Amniotic epithelial cell (primary cell): ENCODE measurements at places on chromosomes 5 and 9.

- no peak for DNase-seq
Observed at GRCh38 chr5:148836272-148837250, 10.2 kb downstream of the ADRB2 start.

- DNase-seq: peak; percentile 65
Observed at GRCh38 chr9:129989740-129990139, 53.2 kb downstream of the FNBP1 start.

- DNase-seq: no peak
Observed at GRCh38 chr9:109913461-109913810, 133.4 kb downstream of the PALM2AKAP2 start.

DNA sequence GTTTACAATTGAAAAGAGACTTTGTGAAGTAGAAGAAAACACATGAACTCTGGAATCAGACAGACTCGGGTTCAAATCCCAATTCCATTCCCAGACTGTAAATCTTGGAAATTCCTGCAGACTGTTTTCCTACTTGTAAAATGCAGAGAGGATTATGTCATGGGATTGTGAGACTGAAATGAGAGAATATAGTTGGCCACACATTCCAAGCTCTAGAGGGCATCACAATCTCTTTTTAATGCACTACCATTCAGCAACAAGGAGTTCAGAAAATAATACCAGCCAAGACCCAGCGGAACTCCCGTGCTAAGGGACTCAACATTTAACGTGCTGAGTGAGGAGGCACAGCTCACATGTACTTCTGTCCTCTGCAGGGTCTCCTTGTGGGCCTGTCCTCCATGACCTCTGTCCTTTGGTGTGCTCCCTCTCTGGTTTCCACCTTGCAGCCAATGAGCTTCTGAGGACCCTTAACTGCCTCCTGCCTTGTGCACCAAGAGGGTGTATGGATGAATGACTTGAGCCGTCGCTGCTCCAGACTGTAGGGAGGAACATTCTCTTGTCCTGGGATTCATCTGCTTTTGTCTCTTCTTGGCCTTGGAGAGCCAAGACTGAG is 263.5 kb downstream of the NTRK2 start:
- no peak for DNase-seq

DNA sequence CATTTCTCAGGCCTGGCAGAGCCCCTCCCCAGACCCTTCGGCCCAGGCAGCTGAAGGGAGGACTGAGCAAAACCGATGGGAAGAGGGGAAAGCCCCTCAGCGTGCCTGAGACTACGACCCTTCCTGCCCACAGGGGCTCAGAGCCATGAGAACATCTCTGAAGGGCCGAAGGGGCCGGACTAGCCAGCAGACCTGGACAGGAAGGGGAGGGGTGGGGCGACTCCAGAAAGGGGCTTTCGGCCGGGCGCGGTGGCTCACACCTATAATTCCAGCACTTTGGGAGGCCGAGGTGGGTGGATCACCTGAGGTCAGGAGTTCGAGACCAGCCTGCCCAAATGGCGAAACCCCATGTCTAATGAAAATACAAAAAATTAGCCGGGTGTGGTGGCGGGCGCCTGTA is 85.8 kb upstream of the PHYKPL start:
- no peak for DNase-seq

DNA sequence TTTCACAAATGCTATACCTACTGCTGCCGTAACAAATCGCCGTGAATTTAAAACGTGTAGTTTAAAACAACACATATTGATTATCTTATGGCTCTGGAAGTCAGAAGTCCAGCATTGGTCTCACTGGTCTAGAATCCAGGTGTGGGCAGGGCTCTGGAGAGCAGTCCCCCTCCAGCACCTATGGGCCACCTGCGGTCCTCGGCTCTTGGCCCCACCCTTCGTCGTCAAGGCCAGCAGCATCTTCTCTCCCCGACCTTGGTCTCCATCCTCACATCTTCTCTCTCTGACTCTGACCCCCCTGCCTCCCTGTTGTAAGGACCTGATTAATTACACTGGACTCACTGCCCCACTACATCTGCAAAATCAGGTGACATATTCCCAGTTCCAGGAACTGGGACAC is 106.4 kb upstream of the COL5A1 start:
- DNase-seq: no peak

GRCh38 chr5:175674731-175675346 is 17.0 kb downstream of the HRH2 start:
- DNase-seq: no peak

- peak; percentile 43 for DNase-seq
Observed at GRCh38 chr9:100426530-100427365, at the start of gene MSANTD3. MSANTD3 (plus strand) TSS chr9:100427143; CDS start chr9:100441939, 14,796 bp downstream.

DNA sequence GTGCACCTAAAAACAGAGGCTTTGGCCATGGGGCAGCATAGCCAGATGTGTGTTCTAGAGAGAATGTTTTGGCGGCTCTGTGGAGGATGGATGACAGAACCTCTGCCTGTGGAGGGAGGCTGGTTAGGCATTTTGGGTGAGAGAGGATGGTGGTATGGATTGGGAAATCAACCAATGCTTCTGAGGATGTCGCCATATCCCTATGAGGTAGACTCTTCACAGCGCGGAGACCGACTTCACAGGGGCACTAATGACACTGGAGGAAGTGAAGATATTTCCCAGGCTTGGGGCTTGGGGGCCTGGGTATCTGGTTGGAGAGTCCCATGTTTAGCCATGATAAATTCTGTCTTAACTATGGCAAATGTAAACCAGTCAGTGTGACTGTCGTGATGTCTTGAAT is 140.6 kb upstream of the KLF4 start:
- DNase-seq: no peak

DNA sequence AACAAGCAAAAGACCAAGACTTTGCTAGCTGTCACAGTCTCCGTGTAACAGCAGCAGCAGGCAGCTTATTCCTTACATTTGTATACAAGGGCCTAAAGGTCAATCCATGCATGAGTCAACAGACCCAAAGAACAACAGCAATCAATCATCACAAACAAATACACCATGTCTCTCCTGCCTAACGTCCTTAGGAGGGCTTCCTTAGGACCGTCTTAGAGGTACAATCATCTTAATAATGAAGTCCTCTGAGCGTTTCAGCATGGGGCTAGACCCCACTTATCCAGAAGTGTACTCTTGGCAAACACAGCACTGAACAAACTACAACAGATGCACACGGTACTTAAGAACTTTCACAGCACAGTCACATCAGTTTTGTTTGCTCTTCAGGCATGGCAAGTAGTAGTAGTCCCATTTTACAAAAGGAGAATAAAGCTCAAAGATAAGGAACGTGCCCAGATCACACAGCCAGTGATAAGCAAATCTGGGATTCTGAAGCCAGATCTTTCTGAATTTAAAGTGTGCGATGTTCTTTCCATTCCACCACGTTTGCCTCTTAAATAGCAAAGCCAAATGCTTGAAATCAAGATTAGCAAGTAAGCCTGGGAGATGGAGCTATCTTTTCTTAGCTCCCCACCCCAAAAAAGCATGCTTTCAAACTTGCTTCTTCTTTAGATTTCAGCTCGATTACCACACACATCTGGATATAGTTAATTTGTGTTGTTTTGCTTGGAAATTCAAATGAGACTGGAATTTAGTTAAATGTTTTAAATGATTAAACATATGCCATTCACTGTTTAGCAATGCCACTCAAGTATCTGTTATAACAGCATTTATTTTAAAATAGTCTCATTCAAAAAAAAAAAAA is 24.2 kb downstream of the PSMB7 start:
- DNase-seq: peak; percentile 79

- DNase-seq: no peak
Observed at GRCh38 chr9:77916820-77917219, 114.8 kb downstream of the GNAQ start.

GRCh38 chr5:58235299-58235698 is 224.6 kb downstream of the PLK2 start:
- DNase-seq: peak; percentile 91

- no peak for DNase-seq
Observed at GRCh38 chr5:42982107-42982622, 58.0 kb downstream of the ANXA2R start.

DNA sequence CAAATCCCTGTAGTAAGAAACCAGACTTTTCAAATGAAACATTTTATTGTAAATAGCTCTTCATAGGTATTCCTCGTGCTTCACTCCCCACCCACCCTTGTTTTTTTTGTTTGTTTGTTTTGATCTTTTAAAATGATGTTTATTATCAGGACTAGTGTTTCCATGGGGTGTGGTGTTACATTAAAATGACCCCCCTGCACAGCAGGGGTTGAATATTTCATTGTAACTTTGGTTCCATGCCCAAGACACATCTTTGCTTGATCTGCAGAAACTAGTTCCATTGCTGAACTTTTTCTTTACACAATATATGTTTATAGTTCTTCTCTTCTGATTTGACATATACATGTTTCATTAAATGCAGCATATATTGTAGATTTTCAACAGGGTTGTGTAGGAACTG is 81.3 kb upstream of the DPYSL3 start:
- no peak for DNase-seq

DNA sequence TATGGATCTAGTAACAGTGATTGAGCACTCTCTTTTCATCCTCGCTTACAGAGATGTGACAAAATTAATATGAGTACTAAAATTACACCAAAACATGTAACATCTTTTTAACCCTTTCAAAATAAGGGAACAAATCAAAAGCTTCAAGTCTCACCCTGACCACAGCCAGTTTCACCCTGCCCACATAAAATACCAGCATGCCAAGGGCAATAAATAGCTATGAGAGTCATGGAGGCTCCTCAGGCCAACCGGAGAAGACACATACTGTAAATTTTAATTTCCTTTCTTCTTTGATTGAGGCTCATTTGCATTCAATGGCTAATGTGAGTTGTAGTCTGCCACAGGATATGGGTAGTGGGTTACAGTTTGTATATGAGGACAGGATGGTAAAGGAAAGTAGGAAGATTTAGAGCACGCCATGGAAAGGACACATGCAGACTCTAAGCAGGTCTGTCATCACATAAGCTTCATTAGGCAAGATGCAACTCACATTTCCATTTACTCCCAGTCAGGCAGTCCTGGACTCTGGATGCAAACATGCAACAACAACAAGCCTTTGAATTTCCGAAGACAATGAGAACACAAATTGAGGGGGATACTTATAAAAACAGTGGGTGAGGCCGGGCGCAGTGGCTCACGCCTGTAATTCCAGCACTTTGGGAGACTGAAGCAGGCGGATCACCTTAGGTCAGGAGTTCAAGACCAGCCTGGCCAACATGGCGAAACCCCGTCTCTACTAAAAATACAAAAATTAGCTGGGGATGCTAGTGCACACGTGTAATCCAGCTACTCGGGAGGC is 11.3 kb downstream of the IL4 start:
- no peak for DNase-seq

DNA sequence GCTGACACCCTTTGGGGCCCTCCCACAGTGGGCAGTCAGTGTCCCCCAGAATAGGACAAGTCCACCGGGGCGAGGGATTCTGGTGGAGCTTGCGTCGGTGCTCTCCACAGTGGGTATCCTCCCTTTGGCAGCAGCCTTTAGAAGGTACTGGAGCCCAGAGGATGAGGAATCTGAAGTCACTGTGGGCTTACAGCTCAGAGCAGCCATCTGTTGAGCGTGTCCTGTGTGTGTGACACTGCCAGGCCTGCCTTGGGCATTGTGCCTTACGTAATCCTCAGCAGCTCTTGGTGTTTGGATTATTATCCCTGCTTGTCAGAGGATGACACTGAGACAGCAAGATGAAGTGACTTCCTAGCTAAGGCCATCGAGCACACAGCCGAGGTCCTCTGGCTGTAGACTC is 12.6 kb downstream of the URM1 start:
- no peak for DNase-seq

GRCh38 chr9:90296539-90296938 is 346.1 kb downstream of the DIRAS2 start:
- no peak for DNase-seq

- DNase-seq: no peak
Observed at GRCh38 chr5:164356790-164357189, 851.4 kb downstream of the MAT2B start.

- DNase-seq: peak; percentile 82
Observed at GRCh38 chr5:131305906-131306305, 42.1 kb downstream of the CDC42SE2 start.

- no peak for DNase-seq
Observed at GRCh38 chr5:133309166-133309795, 257.5 kb downstream of the HSPA4 start.

DNA sequence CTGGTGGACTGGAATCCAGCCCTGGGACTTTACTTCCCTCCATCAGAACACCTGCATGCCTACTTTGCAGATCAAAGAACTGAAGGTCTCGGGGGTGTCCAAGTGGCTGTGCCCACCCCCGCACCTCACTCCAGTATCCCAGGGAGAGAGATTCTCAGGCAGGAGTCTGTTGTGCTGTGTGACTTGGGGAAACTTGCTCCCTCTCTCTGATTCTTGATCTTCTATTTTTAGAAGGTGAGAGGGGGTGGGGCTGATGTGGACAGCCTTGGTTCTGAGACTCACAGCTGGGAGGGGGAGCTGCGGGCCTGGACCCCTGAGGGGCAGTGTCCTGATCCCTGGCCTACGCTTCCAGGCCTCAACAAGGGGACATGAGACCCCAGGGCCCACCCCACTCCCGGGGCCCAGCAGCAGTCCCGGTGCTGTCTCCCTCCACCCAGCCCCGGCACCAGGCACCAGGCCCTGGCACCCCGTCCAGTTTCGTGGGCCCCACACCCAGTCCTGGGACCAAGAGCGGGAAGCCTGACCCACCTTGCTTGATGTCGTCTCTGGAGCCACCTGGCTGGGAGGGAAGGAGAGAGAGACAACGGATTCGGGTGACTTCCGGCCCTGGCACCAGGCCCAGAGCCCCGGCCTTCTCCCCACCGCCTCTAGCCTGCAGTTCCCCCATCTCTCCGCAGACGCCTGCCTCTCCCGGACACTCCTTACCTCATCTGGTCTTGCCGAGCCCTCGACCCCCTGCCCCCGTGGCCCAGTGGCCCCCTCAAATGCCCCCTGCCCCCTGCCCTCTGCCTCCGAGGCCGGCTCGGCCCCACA is 74.0 kb upstream of the SPTLC1 start:
- no peak for DNase-seq

- DNase-seq: no peak
Observed at GRCh38 chr5:128082551-128083032, 974 bp upstream of the SLC12A2 start.

GRCh38 chr5:56078278-56079156 is 83.8 kb upstream of the IL6ST start:
- DNase-seq: no peak

- DNase-seq: peak; percentile 97
Observed at GRCh38 chr9:16217943-16218701, 652.3 kb downstream of the BNC2 start.

DNA sequence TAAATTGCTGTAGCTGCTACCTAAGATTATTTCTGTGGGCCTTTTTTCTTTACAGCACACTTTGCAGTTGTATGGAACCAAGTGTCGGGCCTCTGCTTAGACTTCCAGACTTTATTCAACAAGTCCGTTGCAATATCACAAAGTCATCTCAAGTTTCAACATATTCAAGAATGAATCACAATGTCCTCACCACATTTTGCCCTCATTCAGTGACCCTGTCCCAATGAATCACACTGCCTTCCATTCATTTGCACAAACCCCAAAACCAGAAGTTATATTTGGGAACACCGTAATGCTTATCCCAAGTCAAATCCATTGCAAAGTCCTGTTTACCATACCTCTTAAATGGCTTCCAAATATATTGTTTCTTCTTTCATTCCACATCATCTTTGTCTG is 439.6 kb downstream of the CSNK1G3 start:
- DNase-seq: peak; percentile 96
